ENCODE measurements at places on chromosomes 4 and X. TPM values are rescaled to one million over a fixed set of nuclear protein-coding genes. Genes with fewer than 3 reads are reported as not detected.

GRCh38 chrX:23919706-23920320 lies 12.0 kb downstream of the CXorf58 start:
- no peak for DNase-seq

- DNase-seq, result no peak
These were observed 13.3 kb upstream of the CRMP1 start for GRCh38 chr4:5906191-5906590.

- no peak for DNase-seq
These were observed 111.7 kb downstream of the GALNTL6 start for GRCh38 chr4:171924746-171925376.

DNA sequence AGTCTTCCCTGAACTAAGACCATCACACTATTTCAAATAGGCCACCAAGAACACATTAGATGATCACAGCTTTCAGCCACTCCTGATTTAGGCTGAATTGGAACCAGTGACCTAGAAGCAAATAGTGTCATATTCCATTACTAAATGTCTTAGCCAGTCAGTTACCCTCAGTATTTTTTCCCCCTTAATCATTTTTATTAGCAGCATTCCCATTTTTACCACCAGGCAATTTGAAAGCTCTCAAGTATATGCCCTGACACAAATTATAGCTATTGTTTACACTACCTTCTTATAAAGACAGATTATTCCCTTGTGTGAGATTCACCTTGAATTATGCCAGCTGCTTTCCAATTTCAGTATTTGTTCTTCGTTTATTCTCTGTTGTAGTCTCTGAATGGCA lies 1146.9 kb downstream of the PDHA2 start:
- no peak for DNase-seq

POLA1 gene
- 6.4 TPM for total RNA-seq

POU3F4 gene
- 0.14 TPM for total RNA-seq

- DNase-seq, result no peak
These were observed 1849.7 kb downstream of the PCDH7 start for GRCh38 chr4:32569861-32570260.

GRCh38 chr4:159434114-159434870 lies 331.4 kb downstream of the RAPGEF2 start:
- no peak for DNase-seq

DNA sequence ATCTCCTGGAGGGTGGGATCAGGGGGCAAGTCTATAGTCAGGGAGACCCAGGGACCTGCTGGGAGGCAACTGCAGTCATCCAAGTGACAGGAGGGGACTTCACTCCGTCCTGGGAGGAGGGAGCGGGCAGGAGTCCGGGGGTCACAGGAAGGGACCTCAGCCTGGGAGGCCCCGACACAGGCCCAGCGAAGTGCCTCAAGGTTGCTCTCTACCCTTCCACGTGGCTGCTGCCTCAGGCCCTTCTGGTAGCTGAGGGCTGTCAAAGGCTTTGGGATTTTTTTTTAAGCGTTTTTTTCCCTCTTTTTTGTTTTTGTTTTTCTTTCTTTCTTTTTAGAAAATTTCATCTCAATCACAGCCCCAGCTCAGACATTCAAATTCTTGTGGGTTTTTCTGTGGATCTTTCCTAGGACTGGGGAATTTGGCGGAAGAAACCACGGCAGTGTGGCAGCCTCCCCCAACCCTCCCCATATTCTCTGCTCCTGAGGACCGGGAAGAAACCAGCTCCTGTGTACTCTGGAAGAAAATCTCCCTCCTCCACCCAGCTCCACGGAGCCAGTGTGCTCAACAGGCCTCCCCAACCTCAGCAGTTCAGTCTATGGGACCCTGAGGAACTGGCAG lies 1.4 kb upstream of the HAUS7 start:
- DNase-seq, result no peak

PITX2 gene
- 1.1 TPM for total RNA-seq

TCEANC gene
- 4.3 TPM for total RNA-seq

GRCh38 chr4:146762016-146762415 lies 123.3 kb downstream of the POU4F2 start:
- DNase-seq, result no peak

FRMD7 gene
- not detected for total RNA-seq

KLB gene
- total RNA-seq, result 2.3 TPM

F8A2 gene
- total RNA-seq, result not detected

DNA sequence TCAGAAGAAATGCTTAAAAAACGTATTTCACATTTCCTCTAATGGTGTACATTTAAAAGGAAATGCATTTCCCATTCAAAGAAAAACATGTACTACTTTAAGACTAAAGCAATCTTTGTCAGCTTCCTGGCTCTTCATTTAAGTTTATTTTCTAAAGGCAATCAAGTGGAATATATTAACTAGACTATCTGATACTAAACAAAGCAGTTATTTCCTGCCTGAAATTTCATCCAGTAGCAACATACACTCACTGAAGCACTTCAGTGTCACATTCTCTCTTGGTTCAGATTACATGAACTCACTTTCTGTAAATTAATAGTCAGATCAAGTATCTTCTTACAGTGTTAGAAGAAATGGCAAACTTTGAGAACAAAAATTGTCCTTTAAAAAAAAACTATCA lies 42.5 kb downstream of the LRBA start:
- no peak for DNase-seq

DNA sequence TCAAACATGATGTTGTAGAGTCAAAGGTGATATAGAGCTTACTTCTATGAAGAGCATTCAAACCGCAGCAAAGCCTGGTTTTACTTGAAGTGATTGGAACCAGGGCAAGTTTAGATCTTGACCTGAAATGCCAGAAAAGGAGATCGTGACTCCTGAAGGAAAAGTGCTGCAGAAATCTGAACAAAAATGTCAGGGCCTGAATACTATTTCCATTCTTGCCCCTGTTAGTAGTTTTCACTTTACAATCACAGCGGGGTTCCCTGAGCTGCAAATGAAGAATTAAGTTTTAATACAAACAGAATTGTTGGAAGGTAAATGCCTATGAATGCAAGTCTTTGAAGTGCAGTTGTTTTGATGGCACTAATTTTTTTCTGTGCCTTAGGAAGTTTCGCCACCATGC lies 4.1 kb downstream of the SLIT2 start:
- DNase-seq, result no peak

- DNase-seq, result no peak
These were observed 53.1 kb upstream of the MAP3K15 start for GRCh38 chrX:19568422-19568821.

BMPR1B gene
- 0.47 TPM for total RNA-seq

MECP2 gene
- 32.3 TPM for total RNA-seq

GRCh38 chr4:128837679-128838078 lies 28.2 kb downstream of the JADE1 start:
- DNase-seq, result no peak

GRCh38 chr4:105158837-105159236 lies 12.2 kb downstream of the TET2 start:
- no peak for DNase-seq

YIPF7 gene
- total RNA-seq, result not detected

C1QTNF7 gene
- total RNA-seq, result 4.0 TPM

OPN1LW gene
- total RNA-seq, result not detected

DNA sequence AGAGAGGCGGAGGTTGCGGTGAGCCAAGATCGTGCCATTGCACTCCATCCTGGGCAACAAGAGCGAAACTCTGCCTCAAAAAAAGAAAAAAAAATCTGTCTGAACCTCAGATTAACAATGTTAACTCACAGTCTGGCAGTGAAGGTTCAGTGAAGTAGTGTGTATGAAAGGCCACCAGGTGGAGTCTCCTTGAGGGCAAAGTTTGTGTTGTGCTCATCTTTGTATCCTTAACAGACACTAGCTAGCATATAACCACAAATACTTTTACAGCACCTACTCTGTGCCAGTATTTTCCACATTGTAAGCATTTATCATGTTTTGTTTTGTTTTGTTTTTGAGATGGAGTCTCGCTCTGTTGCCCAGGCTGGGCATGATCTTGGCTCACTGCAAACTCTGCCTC lies 46.0 kb upstream of the MGST2 start:
- DNase-seq, result no peak

DNA sequence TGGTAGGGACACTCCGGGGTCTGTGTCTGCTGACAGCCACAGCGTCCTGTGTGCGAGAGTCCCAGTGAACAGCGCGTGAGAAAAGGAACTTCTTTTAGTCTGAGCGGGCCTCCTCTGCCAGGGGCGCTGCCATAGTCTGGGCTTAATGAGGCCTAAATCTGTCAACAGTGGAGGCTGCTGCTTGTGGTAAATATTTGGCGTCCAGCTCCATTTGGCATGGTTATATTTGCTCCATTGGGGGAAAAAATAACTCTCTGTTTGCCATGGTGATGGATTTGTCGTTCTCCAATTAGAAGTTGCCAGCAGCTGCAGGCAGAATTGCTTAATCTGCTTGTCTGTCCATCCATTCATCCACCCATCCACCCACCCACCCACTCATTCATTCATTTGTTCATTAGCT lies 71.4 kb upstream of the PSAPL1 start:
- no peak for DNase-seq

- peak; percentile 43 for DNase-seq
These were observed 533 bp downstream of the IL15 start for GRCh38 chr4:141636771-141637460.

- DNase-seq, result no peak
These were observed 7.4 kb downstream of the COL25A1 start for GRCh38 chr4:109295081-109295480.

GRCh38 chrX:105876658-105877057 lies 54.3 kb downstream of the NRK start:
- no peak for DNase-seq

DNA sequence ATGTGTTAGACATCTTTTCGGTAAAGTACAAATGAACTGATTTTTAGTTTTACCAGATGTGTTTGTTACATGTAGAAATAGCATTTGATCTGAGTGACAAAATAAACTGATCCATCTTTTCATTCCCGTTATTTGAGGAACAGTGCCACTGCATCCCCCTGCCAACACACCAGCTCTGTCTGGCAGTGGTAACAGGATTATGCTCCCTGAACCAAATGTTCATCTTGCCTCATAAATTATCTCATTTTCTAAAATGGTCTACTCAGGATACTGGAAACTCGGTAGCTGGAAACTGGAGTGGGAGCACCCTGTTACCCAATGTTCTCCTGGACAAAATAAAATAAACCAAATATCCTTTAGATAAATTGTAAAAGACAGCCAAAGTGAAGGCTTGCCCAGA lies 171.6 kb downstream of the FAT4 start:
- DNase-seq, result no peak

- DNase-seq, result peak; percentile 45
These were observed 2.3 kb downstream of the SH3TC1 start for GRCh38 chr4:8201321-8201781.

GRCh38 chrX:107723511-107723910 lies 52.1 kb downstream of the TSC22D3 start:
- no peak for DNase-seq

DNA sequence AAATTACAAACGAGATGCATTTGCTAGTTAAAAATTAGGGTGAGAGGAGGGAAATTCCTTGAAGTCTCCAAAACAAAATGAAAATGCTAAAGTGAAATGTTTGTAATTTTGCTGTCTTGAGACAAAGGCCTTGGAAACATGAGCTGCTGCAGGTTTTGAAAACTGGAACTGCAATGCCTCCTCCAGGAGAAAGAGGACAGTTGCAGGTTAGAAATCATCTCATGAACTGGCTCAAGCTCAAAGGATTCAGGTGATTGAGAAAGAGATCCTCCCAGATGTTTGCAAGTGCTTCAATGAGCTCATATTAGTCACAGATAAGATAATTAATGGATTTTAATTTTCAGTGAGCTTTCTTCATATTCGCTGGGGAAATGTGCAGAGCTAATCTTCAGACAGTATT lies 32.4 kb downstream of the SMPX start:
- no peak for DNase-seq

DNA sequence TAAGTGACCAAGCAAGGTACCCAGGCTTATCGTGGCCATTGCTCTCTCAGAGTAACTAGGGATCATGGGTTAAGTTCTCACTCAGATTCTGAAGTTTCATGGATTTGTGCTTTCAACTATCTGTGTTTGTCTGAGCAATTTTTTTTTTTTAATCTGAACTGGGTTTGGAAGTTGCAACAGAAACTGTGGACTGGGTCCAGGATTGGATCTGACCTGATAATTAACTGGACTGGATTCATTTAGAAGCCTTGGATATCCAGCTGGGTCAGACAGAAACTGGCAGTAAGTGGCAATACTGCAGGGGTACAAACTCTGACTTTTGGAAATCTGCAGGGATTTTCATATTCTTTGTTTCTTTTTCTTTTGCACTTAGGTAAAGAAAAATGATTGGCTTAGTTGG lies 38.7 kb upstream of the FGF2 start:
- DNase-seq, result no peak

DNA sequence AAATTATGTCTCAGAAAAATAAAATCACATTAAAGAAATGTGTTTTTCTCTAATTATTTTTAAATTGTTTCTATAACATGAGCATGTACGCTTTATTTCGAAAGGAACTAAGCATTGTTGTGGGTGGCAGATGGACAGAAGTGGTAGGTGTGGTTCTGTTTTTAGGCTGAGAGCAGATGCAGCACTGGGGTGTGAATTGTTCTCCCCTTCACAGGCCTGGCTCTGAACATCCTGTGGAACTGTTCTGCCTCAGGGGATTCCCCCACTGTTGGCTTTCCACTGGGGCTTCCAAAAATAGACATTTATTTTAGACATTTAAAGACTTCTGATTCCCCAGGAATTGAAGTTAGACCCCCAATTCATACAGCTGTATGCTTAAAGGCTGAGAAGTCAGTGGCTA lies 41.9 kb upstream of the PDHA2 start:
- DNase-seq, result no peak

GRCh38 chr4:153725136-153725830 lies 34.5 kb downstream of the RNF175 start:
- DNase-seq, result no peak

GRCh38 chr4:128571747-128572146 lies 237.8 kb upstream of the JADE1 start:
- no peak for DNase-seq

- peak; percentile 37 for DNase-seq
These were observed 243.1 kb downstream of the ANK2 start for GRCh38 chr4:113292371-113293042.

- no peak for DNase-seq
These were observed 194.2 kb upstream of the C1QTNF7 start for GRCh38 chr4:15233626-15234025.

- no peak for DNase-seq
These were observed at the start of gene F11 for GRCh38 chr4:186265683-186266652. Gene F11 (plus strand): TSS chr4:186266189. CDS start chr4:186267137, 948 bp downstream.

GRCh38 chrX:64190136-64190740 lies 15.3 kb downstream of the AMER1 start:
- no peak for DNase-seq

GRCh38 chr4:73883306-73883705 lies 14.1 kb downstream of the CXCL1 start:
- DNase-seq, result no peak

DNA sequence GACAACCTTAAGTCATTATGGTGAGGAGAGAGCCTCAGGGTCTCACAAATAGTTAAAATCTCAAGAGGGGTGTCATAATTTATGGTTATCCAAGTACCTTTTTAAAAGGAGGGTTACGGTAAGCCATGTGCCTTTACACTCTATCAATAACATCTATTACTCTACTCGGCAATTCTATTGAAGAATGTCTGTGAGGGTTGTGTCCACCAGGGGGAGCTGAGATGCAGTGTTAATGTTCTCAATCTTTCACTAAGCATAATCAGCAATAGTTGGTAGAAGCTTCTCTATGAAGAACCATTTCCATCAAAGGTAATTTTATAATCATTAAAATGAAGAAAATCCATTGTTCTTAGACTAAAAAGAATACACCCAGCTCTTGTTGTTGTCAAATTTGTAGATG lies 457.4 kb downstream of the CENPC start:
- DNase-seq, result peak; percentile 56

ZCCHC4 gene
- total RNA-seq, result 7.7 TPM
